ENCODE measurements at places on chromosomes 3 and 15.

DNA sequence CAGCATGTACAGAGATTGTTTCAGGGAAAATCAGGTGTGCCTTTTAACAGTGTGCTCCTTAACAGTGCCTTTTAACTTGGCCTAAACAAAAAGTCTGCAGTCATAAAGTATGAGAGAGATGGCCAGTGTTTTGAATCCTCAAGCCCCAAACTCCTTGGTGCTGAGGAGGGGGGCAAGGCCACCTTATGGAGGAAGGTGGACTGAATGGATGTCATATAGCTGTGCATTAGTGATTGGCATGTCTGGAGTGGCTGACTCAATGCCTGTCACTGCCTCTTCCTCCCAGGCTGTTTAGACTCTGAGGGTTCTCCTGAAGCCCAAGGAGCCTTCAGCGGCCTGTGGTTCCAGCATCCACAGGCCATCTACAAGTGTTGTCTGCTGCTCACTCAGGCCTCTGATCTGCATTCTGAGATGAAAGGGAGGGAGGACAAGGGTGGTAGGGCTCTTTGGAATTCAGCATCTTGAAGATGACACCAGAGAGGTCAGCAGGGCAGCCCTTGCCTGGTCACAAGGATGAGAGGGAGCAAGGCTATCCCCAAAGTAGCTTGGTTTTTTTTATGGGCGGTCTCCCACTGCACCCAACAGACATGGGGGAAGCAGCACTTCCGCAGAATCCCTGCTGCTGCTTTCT is 1.5 kb downstream of the FOXL2NB start:
- no peak for DNase-seq

DNA sequence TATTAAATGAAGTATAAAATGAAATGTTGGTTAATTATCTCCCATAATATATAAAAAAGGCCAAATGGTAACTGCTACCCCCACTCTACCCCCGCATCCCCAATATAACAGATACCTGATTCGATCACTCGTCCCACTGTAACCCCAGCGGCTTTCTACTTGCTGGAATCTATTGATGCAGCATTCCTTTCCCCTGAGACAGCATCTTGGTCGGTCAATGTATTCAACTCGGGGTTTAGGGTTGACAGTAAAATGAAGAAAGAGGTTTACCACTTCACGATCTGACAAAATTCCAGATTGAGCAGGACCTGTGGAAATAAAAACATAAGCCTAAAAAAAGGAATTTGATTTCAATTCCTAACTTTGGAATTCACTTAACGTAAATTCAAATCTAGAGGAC is 18.6 kb upstream of the C15orf40 start:
- no peak for DNase-seq

DNA sequence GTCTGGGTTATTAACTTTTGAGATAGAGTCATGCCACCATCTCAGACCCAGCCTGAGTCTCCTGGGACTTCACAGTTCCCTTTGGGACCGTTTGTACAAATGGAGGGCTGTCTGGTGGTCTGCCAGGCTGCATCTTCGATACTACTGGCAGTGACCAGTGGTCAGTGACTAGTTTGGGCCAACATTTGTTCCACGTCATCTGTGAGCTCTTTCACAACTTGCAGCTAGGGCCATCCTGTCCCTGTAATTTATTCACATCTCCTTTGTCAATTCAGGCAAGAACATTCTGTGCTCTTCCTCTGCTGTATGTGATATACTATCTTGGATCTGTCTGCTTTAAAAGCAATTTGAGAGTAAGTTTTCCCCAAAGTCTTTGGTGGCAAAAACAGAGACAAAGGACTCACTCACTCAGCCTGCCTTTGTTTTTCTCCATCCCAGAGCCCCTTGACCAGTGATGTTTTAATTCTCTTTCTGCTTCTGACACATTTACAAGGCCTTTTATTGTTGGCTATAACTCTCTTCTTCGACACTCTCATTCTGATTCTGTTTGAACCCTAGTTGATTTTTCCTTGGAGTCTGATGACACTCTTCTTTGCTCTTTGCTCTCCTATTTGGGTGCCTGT is 353.4 kb downstream of the EPHB1 start:
- no peak for DNase-seq

DNA sequence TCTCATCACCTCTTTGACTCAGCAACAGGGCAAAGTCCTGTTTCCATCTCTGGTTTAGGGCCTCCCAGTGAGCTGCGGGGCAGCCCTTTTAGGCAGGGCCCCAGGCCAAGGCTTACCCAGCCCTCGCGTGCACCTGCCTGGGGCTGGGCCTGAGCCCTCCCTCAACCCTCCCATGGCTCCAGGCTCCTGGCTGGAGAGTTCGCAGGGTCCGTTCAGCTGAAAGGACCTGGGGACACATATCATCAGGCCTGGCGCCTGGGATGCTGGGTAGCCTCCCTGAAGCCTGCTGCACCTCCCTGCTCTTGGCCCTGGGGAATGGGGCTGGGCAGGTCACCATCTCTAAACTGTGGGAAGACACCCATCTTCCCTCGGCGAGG is 29.7 kb downstream of the HDAC11 start:
- no peak for DNase-seq

Data from non-pigmented ciliary epithelial cell (primary cell).